ENCODE measurements at places on chromosomes 4 and X.

- no peak for DNase-seq
Observed at GRCh38 chr4:121227341-121227792, 63.2 kb upstream of the TNIP3 start.

GRCh38 chr4:139767168-139767567 lies 101.5 kb downstream of the MGST2 start:
- DNase-seq: peak; percentile 28

- DNase-seq: no peak
Observed at GRCh38 chr4:136867465-136867864, 664.8 kb downstream of the PCDH18 start.

- DNase-seq: no peak
Observed at GRCh38 chr4:186081202-186081807, 12.3 kb downstream of the TLR3 start.

DNA sequence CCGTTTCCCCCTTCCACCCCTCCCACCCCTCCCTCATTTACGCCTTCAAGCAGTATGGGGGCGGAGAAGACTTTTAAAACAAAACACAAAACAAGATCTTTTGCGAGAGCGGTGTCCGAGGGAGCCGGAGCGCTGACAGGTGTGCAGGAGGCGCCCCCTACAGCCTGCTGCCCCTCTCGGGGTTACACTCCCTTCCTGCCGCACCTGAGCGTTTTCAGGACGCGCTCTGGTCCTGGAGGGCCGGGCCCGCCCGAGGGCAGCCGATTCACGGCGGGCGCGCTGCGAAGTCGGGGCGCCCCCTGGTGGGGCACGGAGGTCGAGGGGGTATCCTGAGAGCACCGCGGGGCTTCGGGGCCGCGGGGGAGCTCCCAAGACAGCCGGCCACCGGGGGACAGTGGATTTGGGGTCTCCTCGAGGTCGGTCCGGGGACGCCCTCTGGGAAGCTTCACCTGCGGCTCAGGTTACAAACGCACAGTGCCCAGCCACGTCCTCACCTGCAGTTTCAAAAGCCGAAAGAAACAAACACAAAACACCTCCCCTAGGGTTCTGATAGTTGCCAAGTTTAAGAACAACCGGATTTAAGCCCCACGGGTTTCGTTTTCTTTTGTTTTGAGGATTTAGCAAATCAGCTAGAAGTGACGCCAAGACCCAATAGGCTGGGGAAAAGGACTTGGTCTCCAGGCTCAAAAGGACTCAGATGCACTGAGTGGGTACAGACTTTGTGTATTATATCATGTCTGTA lies 8.0 kb upstream of the NEUROG2 start:
- no peak for DNase-seq

- no peak for DNase-seq
Observed at GRCh38 chr4:47827343-47828047, 10.4 kb downstream of the CORIN start.

DNA sequence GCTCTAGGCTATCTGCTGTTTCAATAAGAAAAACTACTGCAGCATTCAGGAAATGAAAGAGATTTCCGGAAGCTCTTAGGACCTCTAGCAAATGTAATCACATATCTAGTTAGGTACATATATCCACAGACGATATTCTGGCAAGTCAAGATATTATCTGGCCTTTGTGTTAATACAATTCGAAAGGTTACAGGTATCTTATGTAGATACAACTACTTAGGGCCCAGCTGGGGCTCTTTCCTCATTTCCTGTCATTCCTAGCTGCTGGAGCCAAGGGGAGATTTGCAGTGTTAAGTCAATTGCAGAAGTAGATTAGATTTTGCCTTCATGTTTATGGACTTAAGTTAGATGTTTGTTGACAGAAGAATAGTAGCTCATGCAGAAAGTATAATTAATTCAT lies 299.5 kb downstream of the ARHGAP24 start:
- no peak for DNase-seq

DNA sequence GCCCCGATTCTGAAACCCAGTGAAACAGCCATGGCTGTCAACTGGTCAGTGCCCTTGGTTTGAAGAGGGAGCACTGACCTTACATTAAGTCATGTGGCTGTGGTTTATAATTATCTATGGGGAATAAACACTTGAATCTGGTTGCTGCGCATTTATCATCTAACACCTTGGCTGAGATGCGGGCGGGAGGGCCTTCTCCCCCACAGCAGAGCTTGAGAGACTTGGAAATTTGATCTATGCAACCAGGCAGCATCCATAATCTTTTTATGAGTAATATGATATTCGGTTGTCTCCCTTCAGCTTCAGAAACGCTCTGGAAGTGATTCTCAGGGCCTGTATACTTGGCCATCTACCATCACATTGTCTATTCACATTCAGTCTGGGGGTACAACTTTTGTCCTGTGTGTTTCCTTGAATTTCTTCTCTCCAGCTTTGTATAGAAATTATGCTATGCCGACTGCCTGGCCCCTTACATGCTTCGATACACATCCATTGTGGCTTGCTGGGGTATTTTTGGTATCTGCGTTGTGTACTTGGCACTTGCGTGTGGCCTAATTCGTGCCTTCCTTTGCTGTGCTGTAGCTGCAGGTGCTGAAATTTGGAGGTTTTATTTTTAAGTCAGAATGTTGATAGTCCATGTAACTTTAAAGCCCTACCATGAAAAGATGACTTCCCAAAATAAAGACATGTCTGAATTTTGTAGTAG lies 321.6 kb downstream of the ARHGAP10 start:
- no peak for DNase-seq

DNA sequence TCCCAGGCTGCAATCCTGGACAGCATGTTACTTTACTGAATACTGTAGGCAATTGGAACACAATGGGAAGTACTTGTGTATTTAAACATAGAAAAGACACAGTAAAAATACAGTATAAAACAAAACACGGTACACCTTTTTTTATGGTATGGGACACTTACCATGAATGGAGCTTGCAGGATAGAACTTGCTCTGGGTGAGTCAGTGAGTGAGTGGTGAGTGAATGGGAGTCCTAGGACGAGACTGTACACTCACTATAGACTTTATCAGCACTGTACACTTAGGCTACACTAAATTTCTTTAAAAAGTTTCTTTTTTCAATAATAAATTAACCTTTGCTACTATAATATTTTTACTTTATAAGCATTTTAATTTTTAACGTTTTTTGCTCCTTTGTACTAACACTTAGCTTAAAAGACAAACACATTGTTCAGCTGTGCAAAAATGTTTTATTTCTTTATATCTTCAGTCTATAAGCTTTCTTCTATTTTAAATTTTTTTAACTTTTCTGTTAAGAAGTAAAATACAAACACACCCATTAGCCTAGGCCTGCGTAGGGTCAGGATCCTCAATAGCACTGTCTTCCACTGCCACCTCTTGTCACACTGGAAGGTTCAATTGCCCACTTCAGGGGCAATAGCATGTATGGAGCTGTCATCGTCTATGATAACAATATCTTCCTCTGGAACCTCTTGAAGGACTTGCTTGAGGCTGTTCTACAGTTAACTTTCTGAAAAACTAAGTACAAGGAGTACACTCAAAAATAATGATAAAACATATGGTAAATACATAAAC lies 293.5 kb upstream of the FSTL5 start:
- no peak for DNase-seq

- no peak for DNase-seq
Observed at GRCh38 chrX:11754958-11755645, 2.9 kb upstream of the MSL3 start.

GRCh38 chrX:15299941-15300851 lies 15.2 kb downstream of the ASB11 start:
- DNase-seq: peak; percentile 38

- DNase-seq: no peak
Observed at GRCh38 chr4:56038487-56039162, 89.9 kb downstream of the CEP135 start.

DNA sequence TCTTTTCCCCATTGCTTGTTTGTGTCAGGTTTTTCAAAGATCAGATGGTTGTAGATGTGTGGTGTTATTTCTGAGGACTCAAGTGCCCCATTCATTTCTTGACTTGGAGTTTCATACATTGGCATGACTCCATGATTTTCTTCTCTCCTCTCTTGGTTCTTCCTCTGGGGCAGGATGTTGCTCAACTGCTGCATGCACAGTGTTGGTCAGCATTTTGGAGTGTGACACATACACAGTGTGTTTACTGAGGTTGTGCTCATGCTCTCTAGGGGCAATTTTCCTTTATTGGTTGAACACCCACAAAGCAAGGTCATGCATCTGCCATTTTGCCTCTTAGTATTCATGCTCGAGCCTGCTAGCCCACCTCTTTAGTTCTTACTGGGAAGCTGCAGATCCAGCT lies 1993.8 kb downstream of the ARAP2 start:
- DNase-seq: peak; percentile 73

DNA sequence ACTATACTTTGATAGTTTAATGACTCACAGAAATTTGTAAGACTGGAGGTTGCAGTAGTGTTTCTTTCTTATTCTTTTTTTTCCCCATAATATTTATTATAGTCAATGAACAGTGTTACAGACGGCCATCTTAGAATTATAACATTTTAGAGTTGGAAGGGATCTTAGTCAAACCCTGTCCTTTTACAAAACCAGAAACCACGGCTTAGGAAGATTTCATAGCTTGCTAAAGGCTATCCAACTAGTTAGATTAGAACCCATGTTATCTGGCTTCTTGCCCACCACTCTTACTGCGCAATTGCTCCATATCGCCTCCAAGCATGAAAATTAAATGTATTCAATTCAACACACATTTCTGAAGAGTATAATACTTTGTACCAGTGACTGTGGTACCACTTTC lies 1.1 kb downstream of the XIAP start:
- DNase-seq: peak; percentile 35

- DNase-seq: no peak
Observed at GRCh38 chr4:126874533-126874932, 758.2 kb upstream of the INTU start.

- no peak for DNase-seq
Observed at GRCh38 chrX:37332055-37332454, 17.1 kb upstream of the PRRG1 start.

All from choroid plexus epithelial cell (primary cell).